Activated T-cell treated with anti-CD3 and anti-CD28 coated beads, Interleukin-2, amount 50 U/mL, for 48 hours (primary cell): ENCODE measurements at places on chromosomes 12 and 14.

- DNase-seq, result no peak
Measured at GRCh38 chr12:71585218-71585617, 78.4 kb downstream of the ZFC3H1 start.

DNA sequence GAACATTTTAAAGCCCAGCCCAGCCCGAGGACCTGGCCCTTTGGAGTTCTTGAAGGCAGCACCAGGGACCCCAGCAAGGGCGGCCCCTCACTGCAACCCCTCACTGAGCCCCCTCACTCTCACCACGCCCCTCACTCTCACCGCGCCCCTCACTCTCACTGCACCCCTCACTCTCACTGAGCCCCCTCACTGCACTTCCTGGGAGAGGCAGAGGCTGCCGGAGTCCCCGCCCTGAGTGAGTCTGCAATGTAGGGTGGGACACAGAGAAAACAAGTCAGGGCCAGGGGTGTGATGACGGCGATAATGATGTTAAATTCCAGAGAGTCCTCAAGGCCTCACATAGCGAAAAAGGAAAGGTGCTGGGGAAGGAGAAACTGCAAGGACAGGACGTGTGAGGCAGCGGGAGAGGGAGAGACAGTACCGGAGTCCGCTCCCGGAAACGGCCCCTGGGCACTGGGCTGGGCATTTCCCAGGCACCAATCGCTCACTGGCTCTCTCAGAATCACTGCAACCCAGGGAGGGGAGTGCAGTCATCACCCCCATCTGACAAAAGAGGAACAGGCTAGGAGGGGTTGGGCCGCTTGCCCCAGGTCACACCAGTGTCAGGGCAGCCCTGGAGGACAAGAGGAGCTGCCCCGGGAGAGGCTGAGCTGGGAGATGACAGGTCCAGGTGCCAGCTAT is 24.9 kb downstream of the CCDC88C start:
- DNase-seq, result no peak

- DNase-seq, result no peak
Measured at GRCh38 chr14:61742371-61742770, 19.8 kb upstream of the SNAPC1 start.

- DNase-seq, result no peak
Measured at GRCh38 chr14:58059126-58059525, 92.9 kb downstream of the ARMH4 start.

DNA sequence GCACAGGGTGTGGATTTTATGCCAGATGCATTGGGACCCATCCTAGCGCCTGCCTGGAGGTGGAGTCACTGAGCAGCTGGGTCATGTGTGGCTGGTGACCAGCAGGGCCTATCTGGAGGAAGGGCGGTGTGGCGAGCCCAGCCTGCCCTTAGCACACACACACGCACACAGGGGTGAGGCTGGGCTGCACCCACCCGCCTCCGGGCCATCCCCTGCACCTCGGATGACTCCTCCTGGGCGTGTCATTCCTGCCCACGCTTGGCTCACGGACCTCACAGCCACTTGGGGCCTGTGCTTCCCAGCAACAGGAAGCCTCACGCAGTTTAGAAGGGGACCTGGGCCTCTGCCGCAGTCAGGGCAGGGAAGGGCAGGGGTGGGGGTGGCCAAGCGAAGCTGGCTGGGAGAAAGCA is 36.2 kb upstream of the FZD10 start:
- no peak for DNase-seq

- no peak for DNase-seq
Measured at GRCh38 chr12:82537436-82537835, 149.3 kb upstream of the TMTC2 start.

DNA sequence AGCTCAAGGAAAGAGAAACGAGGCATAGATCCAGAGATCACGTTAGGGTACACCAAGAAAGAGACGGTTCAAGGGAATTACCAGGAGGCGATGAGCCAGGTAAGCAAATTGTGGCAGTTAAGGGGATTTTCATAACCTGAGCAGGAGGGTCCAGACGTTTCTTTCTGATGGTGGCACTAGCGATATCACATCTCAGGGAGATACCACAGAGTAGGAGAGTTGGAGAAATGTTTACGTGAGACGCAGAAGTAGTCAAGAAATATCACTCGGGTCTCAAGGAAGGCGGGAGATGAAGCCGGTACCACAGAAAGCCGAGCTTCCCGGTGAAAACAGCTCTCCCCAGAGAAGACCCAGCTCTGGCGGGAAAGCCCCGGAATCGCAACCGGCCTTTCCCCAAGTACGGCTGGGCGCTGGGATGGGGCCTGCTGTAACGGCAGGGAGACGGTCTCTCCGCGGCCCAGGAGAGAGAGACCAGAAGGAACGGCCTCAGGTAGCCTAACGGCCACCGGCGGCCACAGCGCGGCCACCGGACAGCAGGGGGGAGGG is 485 bp downstream of the SENP1 start:
- DNase-seq, result peak; percentile 69
